ENCODE measurements at places on chromosomes 5 and 9.
A peak's percentile ranks its signal among the peaks of the same experiment; 100 is the strongest.

GRCh38 chr9:5848372-5848882 lies 15.5 kb upstream of the ERMP1 start:
- no peak for DNase-seq

- DNase-seq = no peak
Measured at GRCh38 chr5:152246401-152246800, 158.7 kb downstream of the NMUR2 start.

DNA sequence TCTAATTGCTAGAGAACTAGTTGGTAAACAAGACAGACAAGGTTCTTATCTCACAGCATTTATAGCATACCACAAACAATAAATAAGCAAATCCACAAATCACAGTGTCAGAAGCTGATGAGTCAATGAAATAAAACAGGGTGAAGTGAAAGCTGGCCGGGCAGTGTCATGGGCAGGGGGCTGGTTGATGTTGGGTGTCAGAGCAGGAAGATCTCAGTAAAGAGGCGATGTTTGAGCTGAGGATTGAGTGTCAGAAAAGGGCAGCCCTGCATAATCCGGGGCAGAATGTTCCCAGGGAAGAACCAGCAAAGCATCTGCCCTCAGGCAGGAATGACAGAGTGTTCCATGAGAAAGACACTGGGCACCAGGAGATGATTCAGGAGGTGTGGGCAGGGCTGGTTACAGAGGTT lies 183.4 kb downstream of the GOLPH3 start:
- peak; percentile 20 for DNase-seq

GRCh38 chr5:178069909-178070308 lies 43.4 kb upstream of the N4BP3 start:
- peak; percentile 43 for DNase-seq

DNA sequence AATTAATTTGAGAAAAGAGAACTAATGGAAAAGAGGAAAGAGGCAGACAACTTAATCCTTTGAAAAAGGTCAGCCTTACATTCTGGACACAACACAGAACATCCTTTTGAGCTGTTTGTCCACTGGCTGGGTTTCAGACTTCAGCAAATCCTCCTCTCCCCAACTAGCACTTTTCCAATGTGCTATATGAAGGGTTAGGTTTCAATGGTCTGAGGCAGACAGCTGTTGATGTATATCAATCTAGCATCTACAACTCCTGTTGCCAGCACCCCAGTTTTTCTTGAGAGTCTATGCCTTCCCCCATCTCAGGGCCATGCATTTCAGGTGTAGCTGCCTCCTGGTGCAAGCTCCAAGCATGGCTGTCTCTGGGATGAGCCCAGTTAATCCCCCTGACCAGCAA lies 174.2 kb downstream of the TRIM32 start:
- DNase-seq = no peak

GRCh38 chr5:68381060-68381459 lies 165.5 kb downstream of the PIK3R1 start:
- no peak for DNase-seq

All from GM03348 (cell line).